AG08395 (cell line): ENCODE measurements at places on chromosomes 11 and 22.

- no peak for DNase-seq
Measured at GRCh38 chr11:29124470-29124869, 892.4 kb downstream of the KCNA4 start.

DNA sequence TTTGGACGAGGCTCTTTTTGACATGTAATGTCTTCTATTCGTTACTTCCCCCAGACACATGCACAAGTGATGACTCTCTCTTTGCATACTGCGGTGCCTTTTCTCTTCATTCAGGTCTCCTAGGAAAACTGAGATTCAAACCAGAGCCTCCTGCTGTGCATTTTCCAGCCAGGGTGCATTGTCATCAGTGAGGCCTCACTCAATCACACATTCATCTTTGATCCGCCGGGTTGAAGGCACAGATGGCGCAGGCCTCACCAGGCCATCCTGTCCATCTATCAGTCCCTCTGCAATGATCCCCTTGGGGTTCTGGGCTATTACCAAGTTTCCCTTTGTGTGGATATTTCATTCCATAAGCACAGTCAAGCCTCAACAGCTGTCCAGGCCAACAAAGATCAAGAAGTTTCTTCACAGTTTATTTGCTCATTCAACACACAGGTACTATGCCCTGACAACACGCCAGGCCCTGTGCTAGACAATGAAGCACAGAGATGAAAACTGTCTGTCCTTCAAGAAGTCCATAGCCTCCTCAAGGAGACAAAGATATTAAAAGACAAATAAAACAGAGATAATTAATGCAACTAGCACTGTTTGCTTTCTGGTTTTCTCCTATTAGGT lies 107.8 kb downstream of the LARGE1 start:
- no peak for DNase-seq

DNA sequence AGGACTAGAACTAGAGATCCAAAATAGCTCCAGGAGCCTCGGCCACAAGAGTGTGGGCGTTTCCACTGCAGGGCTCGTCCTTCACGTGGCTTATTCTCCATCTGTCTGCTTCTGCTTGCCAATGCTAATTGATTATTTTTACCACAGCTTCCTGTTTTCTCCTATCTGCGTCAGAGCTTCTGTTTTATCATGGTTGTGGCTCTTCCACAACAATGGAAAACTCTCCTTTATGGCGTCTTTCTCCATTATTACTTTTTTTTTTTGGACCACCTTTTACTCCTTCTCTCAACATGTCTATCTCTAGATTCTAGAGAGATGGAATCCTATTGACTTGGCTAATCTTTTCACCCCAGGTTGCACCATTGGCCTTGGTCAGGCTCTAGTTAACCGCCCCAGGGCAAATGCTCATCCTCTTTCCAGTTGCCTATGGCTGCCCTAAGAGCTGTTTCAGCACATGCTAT lies 25.9 kb downstream of the CAT start:
- no peak for DNase-seq

- DNase-seq = no peak
Measured at GRCh38 chr22:17804331-17805080, 30.2 kb upstream of the BID start.

DNA sequence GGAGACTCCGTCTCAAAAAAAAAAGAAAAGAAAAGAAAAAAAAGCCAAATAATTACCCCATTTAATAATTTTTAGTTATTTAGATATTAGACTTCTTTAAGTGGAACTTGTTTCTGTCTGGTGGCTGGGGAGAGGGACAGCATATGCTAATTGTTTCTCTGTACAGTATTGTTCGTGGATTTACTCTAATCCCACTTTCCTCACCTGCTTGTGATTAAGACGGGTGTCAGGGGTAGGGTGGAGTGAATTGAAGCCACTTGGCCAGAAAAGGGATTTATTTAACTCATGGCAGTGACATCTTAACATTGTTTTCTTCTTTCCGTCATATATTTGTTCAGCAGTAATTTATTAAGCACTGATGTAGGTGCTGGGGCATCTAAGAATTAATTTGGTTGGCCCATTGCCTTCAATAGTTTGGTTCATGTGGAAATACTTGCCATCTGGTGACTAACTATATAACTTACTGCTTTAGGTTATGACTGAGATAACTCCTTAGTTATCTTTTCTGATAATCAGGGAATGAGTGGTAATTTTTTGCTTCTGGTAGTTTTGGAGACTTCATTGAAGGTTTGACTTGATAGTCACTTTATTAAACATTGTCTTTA lies 4.6 kb downstream of the TNRC6B start:
- DNase-seq = no peak

- DNase-seq = peak; percentile 96
Measured at GRCh38 chr22:45602824-45603595, 68.6 kb upstream of the ATXN10 start.

DNA sequence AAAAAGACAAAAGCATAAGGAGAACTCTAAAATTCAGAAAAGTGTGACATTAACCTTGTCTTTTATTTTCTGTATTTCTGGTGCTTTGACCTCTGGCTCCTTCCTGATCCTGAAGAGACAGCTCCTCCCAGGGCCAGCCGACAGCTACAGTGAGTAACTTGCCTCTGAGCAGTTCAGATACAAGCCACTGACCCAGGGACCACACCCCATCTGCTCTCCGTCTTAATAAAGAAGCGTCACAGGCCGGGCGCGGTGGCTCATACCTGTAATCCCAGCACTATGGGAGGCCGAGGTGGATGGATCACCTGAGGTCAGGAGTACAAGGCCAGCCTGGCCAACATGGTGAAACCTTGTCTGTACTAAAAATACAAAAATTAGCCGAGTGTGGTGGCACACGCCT lies 6.5 kb downstream of the MLC1 start:
- DNase-seq = no peak

DNA sequence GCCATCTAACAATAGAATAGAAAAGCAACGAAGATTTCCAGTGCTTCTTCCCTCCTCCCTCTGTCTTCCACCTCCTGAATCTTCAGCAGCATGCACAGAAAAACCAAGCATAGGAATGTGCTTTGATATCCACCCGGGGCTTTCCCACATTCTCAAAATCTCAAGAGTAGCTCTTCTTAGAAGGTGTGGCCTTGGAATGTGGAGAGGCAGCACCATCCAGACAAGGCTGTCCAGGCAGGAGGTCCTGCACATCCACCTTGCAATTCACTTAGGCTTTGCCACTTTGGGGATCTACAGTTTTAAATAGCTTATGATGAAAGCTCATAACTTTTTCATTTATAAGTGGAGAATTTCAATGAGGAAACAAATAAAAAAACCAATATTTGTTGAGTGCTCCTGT lies 72.9 kb downstream of the KIRREL3 start:
- DNase-seq = no peak

- no peak for DNase-seq
Measured at GRCh38 chr22:20076627-20077172, 3.3 kb upstream of the DGCR8 start.

DNA sequence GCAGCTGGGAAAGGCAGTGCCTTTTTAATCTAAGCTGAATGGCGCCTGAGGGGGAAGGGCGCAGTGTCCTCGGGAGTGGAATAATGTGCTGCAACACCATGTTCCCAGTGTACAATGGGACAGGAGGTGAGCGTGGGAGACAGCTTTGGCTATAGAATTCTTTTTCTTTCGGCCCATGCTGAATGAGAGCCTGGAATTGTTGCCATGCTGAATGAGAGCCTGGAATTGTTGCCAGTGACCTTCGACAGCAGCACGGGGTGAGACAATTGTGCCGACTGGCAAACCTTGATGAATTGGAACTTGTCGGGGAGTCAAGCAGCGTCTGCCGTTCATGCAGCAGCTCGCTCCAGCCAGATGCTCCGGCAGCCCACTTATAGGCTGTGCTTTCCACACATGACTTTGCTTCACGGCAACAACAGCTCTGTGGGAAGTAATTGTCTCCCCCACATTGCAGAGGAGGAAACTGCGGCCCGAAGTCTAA lies 141.4 kb upstream of the E2F8 start:
- DNase-seq = no peak

DNA sequence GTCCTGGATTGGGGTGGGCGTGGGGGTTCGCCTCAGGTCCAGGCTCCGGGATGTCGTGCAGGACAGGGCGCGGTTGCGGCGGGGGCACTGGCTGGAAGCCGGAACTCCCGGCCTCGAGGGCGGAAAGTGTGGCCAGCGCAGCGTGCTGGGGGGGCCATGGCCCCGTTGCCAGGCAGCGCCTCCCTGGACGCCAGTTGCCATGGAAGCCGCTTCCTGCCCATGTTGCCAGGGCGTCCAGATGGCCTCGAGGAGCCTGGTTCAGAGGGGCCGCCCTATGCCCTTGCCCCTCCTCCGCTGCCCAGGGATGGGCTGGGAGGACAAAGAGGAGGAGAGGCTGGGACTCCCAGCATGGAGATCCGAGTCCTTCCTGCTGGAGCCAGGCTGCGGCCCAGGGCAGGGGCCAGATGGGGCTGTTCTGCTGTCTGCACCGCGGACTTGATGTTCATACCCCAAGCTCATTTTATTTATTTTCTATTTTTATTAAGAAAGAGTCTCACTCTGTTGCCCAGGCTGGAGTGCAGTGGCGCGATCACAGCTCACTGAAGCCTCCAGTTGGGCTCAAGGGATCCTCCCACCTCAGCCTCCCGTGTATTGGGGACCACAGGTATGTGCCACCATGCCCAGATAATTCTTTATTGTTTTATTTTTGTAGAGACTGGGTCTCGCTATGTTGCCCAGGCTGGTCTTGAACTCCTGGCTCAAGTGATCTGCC lies 4.6 kb upstream of the CCDC188 start:
- DNase-seq = peak; percentile 88

DNA sequence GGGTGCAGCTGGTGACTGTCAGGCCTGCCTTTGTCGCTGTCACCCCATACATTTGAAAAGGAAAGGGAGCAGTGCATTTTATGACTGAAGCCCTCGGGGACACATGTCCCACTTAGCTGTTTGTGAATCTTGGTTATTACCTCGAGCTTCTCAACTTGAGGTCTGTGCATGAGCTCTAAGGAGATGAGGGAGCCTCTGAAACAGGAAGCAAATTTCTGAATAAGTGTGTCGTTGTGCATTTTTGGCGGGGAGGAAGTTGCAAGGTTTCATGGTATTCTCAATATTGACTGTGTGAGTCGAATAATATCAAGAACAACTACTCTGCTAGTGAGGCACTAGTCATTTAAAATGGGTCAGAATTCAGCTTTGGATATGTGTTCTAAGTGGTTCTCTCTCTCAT lies 149.7 kb upstream of the PLET1 start:
- DNase-seq = no peak

- DNase-seq = no peak
Measured at GRCh38 chr11:118156531-118157185, 4.0 kb upstream of the SCN4B start.

- peak; percentile 20 for DNase-seq
Measured at GRCh38 chr22:35299217-35299672, 449 bp upstream of the TOM1 start.

GRCh38 chr11:7869467-7869866 lies 61.6 kb downstream of the OR10A6 start:
- no peak for DNase-seq

- DNase-seq = no peak
Measured at GRCh38 chr22:42794551-42795510, 62.2 kb downstream of the ARFGAP3 start.

- DNase-seq = no peak
Measured at GRCh38 chr22:30392661-30393321, 4.0 kb upstream of the SEC14L2 start.

DNA sequence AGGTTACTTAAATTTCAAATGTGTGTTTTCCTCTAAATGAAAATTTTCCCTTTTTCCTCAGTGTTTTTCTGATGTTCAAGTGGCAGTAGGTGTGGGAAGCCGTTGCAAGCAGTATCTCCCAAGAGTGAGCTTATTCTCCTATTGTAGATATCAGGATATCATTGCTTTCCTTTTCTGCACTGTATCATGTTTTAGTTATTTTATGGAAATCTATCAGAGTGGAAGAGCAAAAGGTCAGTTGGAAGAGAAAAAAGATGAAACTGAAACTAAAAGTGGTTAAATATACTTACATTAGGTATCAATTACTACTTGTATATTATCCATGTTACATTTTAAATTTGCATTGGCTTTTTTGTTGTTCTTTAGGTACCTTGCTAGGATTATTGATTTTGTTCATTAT lies 57.0 kb downstream of the PDE3B start:
- DNase-seq = no peak

DNA sequence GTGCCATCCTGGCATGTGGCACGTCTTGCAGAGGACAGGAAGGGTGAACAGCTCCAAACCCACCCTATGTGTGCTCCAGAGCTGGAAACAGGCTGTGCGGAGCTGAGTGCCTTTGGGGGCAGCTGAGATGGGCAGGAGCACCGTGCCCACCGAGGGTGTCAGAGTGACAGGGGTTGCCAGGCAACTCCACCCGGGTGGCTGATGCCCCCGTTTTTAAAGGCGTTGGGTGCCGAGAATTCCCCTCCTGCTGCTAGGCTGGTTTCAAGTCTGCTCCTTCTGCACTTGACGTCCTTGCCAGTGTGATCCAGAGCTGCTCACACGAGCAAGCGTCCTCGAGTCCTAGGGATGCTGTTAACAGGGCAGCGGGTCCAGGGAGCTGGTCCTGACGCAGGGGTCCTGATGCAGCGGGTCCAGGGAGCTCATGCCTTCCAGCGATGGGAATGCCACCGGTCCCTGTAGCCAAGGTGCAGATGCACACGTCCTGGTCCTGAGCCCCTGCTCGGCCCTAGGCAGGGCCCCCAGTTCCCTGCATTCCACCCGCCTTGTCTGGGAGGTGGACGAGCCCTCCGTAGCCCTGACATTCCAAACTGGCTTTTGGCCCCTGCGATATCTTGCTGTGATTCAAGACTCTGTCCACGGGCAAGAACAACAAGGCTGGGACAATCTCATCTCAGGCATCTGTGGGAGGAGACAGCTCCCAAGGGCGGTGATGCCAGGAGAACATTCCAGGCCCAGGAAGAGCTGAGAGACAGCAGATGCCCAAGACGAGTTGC lies 4.9 kb downstream of the KCNQ1 start:
- DNase-seq = peak; percentile 23

DNA sequence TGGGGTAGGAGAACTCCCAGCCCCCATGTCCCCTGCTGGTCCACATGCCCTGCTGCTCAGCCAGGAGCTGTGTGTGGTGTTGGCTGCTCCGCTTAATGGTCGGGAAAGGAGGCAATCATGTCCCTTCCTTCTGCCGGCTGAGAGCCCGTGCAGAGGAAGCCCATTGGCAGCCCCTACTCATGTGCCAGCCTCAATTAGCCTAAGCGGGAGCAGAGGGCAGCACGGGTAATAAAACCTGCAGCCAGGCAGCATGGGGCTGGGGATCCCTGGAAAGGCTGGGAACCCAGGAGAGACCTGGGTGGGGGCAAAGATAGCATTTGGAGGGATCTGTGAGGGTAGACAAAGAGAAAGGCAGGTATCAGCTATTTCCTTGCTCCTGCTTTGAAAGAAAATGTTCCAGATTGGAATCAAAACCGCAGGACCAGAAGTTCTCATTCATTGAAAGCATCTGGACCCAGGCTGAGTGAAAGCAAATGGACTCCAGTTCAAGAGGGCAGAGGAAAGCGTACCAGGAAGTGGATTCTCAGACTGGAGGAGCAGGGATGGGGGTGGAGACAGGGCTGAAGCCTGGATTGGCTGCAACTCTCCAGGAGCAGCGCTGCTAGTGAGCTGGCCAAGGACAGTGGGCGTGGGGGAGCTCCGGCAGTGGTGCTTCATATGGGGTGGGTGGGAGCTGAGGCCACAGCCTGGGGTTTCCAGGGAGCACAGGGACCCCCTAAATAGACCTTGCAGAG lies 103.4 kb upstream of the NECTIN1 start:
- peak; percentile 69 for DNase-seq

- no peak for DNase-seq
Measured at GRCh38 chr11:64063777-64064176, 28.0 kb downstream of the FLRT1 start.
